ENCODE measurements at places on chromosomes 16 and 17.

GRCh38 chr16:83095941-83096692, 469.3 kb downstream of the CDH13 start:
- no peak for DNase-seq

- DNase-seq: no peak
Measured at GRCh38 chr17:16919663-16920627, 52.0 kb downstream of the TNFRSF13B start.

GRCh38 chr17:46810837-46811236, 7.7 kb downstream of the WNT3 start:
- no peak for DNase-seq

GRCh38 chr16:48029768-48030167, 126.0 kb downstream of the ABCC12 start:
- no peak for DNase-seq

DNA sequence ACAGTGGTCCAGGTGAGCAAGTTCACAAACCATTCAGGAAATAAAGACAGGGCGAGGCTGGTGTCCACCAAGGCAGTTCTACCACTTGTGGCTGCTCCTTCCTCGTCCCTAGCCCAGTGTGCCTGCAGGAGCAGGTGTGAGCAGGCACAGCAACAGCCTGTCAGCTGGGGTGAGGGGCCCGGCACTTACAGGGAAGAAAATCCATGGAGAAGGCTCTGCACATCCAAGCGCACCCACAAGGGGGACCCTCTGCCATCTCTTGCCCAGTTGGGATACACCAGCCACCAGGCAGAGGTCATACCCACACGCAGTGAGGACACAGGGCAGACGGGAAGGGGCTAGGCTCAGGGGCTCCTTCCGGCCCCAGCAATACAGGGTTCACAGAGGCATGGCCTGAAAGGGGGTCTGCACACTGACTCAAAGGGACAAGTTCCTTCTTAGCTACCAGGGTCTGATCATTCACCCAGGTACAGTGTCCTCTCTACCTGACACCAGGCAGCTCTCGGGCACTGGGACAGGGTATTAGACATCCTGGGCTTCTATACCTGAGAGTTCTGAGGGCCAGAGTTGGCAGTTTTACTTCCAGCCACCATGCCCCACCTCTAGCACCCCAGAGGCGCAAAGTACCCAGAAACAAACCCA, 27.0 kb downstream of the CDIP1 start:
- DNase-seq: no peak

DNA sequence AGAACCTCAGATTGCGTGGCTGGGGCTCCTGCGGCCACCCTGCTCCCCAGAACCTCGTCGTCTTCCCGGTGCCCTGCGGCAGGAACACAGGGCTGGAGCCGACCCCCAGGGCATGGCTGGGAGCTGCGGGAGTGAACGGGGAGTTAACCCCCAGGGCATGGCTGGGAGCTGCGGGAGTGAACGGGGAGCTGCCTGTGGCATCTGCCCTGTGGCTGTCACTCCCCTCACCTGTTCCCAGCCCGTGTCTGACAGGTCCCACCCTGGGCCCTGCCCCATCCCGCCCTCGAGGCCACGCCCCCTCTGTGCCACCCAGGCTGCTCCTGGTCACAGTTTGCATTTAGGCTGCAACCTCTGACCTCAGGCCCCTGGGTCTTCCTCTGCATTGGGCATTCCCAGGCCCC, 39.4 kb upstream of the ACSF3 start:
- no peak for DNase-seq

DNA sequence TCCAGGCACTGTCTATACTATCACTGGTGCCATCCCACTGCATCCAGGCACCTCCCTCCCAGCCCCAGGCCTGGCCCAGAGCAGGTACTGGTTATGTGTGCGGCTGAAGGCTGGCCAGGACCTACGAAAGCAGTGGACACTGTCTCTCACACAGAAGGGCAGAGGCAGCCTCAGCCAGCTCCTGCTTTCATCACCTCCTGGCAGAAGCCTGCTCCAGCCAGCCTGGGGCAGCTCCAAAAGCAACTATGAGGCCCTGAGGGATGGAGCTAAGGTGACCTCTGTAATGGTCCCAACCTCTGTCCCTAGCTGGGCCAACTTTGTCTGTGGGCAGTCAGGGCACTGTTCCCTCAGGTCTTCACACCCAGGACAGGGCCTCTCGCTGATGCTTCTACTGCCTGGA, 18.8 kb downstream of the HSD11B2 start:
- no peak for DNase-seq

GRCh38 chr17:39225959-39226683, 376 bp upstream of the STAC2 start:
- no peak for DNase-seq

DNA sequence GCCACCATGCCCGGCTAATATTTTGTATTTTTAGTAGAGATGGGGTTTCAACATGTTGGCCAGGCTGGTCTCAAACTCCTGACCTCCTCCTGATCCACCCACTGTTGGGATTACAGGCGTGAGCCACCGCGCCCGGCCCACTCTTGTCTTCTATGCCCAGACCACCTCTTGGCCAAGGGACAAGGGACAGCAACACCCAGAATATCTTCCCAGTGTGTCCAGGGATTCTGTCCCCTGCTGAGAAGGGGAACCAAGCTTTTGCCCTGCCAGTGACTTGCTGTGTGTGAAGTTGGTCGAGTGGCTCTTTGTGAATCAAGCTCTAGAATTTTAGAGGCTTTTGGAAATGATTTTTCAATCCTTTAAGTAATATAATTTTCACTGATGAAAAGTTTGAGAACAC, 1.7 kb upstream of the MPO start:
- DNase-seq: no peak

DNA sequence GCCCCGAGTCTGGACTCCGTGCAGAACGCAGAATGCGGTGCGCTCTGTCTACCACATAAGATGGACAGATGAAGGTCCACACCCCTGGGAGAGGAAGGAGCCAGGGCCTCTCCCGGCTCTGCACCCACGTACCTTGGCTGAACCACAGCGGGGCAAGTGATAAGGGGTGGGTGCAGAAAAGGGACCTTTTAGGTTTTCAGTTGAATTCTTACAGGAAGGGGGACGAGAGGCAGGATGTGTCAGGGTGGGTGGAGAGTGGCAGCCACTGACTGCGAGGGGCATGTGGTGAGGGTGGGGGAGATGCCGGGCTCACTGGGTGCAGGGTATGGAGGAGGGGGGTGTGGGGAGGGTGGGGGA, 372 bp downstream of the CD300A start:
- DNase-seq: no peak

DNA sequence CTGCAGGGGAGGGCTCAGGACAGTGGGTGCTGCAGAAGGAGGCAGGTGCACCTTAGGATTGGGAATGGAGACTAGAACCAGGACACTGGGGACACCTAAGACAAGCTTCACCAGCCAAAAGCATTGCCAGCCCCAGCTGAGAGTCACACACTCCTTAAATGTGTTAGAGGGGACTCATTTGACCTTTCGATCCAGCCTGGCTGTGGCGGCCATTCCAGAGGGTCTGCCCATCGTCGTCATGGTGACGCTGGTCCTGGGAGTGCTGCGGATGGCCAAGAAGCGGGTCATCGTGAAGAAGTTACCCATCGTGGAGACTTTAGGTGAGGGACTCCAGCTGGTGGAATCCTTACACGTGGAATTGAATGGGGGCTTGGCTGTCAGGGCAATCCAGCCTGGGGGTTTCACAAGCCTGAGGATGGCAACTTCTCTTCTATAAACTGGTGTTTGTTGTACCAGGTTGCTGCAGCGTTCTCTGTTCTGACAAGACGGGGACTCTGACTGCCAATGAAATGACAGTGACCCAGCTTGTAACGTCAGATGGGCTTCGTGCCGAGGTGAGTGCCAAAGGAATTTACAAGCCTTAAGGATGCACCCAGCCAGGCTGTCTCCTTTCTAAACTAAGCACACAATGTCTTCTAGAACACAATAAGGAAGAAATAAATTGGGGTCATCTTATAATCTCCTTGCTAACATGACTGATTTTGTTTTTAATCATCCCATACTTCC, 65.3 kb downstream of the MEAK7 start:
- no peak for DNase-seq

DNA sequence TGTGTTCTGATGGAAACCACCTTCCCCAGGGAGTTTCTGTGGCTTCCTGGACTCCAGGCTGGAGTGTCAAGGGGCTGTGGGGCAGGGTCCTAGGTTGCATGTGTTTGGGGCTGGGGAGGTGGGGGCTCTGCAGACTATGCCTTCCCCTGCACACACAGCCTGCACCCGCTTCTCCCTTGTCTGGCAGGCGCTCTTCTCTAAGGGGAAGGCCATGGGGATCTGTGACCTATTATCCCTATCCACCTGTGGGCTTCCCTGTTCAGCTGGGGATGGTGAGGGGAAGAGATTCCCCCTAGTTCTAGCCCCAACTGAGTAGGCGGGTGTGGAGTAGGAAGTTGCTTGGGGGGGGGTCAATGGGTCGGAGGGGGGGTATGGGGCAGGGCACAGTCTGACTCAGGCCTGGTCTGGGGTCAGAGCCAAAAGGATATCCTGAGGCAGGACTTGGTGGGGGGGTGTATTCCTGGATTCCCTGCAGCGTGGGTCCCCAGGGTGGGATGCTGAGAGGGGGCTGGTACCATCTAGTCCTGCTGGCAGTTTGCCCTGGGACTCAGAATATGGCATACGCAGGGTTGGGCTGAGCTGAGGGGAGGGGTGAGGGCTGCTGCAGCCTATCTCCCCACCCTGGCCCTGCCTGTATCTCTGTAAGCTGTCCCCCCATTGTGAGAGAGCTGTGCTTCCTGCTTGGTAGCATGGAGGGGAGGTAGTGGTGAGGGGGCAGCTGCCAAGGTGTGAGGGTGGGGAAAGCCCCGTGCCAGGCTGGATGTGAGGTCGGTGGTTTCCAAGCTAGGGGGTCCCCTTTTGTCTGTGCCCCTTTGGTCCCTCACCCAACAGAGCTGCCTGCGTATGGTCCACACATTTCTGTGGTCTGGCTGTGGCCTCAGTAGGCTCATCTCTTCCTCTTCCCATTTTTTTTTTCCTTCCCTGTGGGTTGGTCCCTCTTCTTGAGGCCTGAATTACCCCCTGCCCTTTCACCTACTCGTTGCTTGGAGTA, 14.7 kb downstream of the RARA start:
- DNase-seq: peak; percentile 54

GRCh38 chr17:6867849-6868248, 36.3 kb upstream of the TEKT1 start:
- no peak for DNase-seq

GRCh38 chr17:52827526-52827925, 669.0 kb upstream of the CA10 start:
- DNase-seq: no peak

DNA sequence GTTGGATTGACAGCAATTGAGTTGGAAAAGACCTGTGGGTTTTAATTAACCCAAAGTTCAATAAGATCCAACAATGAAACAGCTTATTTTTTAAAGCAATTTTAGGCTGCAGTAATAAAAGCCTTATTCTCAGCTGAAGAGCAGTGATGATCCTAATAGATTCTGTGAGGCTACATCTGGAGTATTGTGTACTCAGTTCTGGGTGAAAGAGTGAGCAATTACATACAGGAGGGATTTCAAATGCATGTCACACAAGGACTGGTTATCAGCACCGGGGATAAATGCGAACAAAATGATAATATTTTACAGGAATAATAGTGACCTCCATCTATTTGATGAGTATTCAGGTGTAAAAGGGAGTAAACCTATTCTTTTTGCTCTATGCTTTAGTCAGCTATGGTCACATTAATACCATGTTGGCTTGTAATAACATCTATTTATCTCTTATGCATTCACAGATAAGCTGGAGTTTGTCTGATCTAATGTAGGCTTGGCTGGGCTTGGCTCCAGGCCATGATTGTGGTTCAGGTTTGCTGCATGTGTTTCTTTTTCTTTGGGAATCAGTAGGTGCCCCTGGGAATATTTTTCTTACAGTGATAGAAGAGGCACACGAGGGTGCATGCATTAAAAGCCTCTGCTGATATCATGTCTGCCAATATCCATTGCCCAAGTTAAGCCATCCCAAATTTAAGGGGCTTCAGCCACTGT, 22.2 kb upstream of the TOX3 start:
- no peak for DNase-seq

DNA sequence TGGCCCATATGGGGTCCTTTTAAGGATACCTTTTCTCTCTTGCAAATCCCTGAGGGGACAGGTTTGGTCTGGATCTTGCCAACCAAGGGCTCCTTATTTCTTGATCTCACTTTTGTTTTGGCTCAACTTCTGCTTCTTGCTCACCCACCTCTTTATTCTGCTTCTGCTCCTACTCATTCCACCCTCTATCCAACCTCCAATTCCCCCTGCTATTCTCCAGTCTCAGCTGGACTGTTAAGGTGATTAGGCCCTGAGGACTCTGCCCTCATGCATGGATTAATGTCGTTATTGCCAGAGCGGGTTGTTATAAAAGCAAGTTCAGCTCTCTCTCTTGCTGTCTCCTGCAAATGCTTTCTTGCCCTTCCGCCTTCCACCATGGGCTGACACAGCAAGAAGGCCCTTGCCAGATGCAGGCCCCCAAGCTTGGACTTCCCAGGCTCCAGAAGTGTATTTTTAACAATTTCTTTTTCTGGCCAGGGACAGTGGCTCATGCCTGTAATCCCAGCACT, 29.8 kb downstream of the LAT start:
- DNase-seq: no peak

- DNase-seq: no peak
Measured at GRCh38 chr17:46787478-46787877, 31.0 kb downstream of the WNT3 start.

DNA sequence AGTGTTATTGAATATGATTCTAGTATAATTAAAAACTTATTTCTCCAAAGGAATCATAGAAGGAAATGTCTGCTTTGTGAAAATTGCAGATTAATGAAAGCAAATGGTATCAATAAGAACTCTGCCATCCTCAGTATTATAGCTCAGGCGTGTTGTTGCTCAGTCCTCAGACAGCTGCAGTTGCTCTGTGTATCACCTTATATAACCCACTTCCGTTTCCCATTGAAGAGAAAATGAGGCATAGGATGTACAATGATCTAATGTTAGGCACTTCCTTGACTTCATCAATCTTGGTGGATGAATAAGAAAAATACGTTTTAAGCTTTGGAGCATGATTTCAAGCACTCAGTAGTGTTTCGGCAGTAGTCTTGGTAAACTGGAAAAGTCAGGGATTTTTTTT, 14.1 kb downstream of the MFSD11 start:
- DNase-seq: no peak

DNA sequence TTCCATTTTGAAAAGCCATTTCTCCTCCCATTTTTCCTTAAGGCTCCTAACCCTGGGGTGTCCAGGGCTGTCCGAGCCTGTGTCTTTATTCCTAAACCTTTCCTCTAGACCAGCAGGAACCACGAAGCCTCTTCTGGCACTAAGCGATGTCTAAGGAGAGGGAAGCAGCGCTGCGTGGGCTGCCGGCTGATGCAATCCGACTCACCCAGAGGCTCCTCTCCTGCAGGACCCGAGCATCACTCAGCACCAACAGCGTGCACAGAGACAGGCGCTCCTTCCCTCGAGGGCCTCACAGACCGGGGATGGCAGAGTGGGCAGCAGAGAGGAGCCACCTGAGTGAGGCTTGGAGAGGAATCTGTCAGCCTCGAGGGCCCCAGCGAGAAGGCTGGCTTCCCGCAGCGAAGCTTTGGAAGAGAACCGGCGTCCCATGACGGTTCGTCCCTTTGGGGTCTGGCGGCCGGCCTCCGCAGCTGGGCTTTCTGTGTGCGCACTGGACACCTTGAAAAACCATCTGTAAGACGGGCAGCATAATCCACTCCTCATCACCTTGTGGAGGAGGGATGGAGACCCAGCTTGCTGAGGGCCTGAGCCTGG, 174.3 kb downstream of the FOXL1 start:
- no peak for DNase-seq

All from activated effector memory CD4-positive, alpha-beta T cell treated with Interleukin-2 at 50 U/mL for 16 hours (primary cell).